Activated CD4-positive, alpha-beta T cell treated with anti-CD3 and anti-CD28 coated beads, Interleukin-2, amount 10 ng/mL, durations not matched to agents 24 days and 14 days (primary cell): ENCODE measurements at places on chromosomes 4 and X. TPM values are rescaled to one million over a fixed set of nuclear protein-coding genes. Genes with fewer than 3 reads are reported as not detected.

Gene SLC6A14
- total RNA-seq, result not detected in 2 replicates

Gene ALAS2
- not detected in 2 replicates for total RNA-seq

Gene MFAP3L
- 0.12 and 1.1 TPM in 2 replicates for total RNA-seq

Gene VCX2
- total RNA-seq, result not detected in 2 replicates

Gene DCAF12L2
- not detected in 2 replicates for total RNA-seq

Gene FRMPD4
- total RNA-seq, result not detected in 2 replicates

Gene SOWAHD
- total RNA-seq, result 0.35 and 0.45 TPM in 2 replicates

Gene TRAPPC11
- 26.3 and 33.4 TPM in 2 replicates for total RNA-seq

Gene NUDT10
- total RNA-seq, result 0.28 and 0.51 TPM in 2 replicates

Gene SHROOM4
- total RNA-seq, result not detected in 2 replicates

Gene CPZ
- total RNA-seq, result not detected in 2 replicates

Gene SETD7
- 18.5 and 19.6 TPM in 2 replicates for total RNA-seq

Gene NPNT
- 0.12 TPM in 1 of 2 replicates, not detected in the other for total RNA-seq

Gene PPP1R2C
- not detected in 2 replicates for total RNA-seq

Gene TCEAL7
- not detected in 2 replicates for total RNA-seq

Gene MAGEA1
- not detected in 2 replicates for total RNA-seq

Gene PRICKLE3
- 21.9 and 22.7 TPM in 2 replicates for total RNA-seq

Gene NLRP2B
- not detected in 2 replicates for total RNA-seq

Gene CITED1
- total RNA-seq, result not detected in 2 replicates

Gene DDX53
- not detected in 2 replicates for total RNA-seq

Gene USP53
- 6.2 and 7.3 TPM in 2 replicates for total RNA-seq

Gene MPC1L
- not detected in 2 replicates for total RNA-seq

Gene TMSB15A
- total RNA-seq, result 0.31 TPM in 1 of 2 replicates, not detected in the other

Gene ARHGAP36
- not detected in 2 replicates for total RNA-seq

Gene SCARB2
- total RNA-seq, result 1.5 and 1.7 TPM in 2 replicates

Gene KLF3
- 0.83 and 1.0 TPM in 2 replicates for total RNA-seq

Gene TEX13D
- not detected in 2 replicates for total RNA-seq

Gene TMEM156
- 25.9 and 26.9 TPM in 2 replicates for total RNA-seq

Gene FRAS1
- total RNA-seq, result not detected in 2 replicates
